Activated naive CD8-positive, alpha-beta T cell treated with anti-CD3 and anti-CD28 coated beads for 36 hours (primary cell): ENCODE measurements at places on chromosomes 5 and 9. TPM values are rescaled to one million over a fixed set of nuclear protein-coding genes. Genes with fewer than 3 reads are reported as not detected.

Gene TUSC1
- 0.14 TPM for total RNA-seq

Gene ENHO
- 0.27 TPM for total RNA-seq

Gene WDR38
- total RNA-seq: not detected

Gene BARX1
- 3.8 TPM for total RNA-seq

Gene APBA1
- 0.23 TPM for total RNA-seq

Gene GLDC
- 0.68 TPM for total RNA-seq

Gene SNX18
- 7.6 TPM for total RNA-seq

Gene SLC6A18
- not detected for total RNA-seq

Gene CCDC183
- 0.43 TPM for total RNA-seq

Gene TYRP1
- not detected for total RNA-seq

Gene FAT2
- total RNA-seq: not detected

Gene CDX1
- total RNA-seq: not detected

Gene DNAH5
- total RNA-seq: not detected

Gene PCDHGA9
- total RNA-seq: not detected

Gene RMRP
- total RNA-seq: 10,099 TPM

Gene TMOD1
- total RNA-seq: 1.2 TPM

Gene FST
- 0.10 TPM for total RNA-seq

Gene ZNF346
- 18.2 TPM for total RNA-seq

Gene RETREG1
- 25.1 TPM for total RNA-seq

Gene ZNF354C
- total RNA-seq: 6.7 TPM

Gene SV2C
- not detected for total RNA-seq

Gene SOWAHA
- not detected for total RNA-seq

Gene NPR3
- total RNA-seq: not detected

Gene NXNL2
- total RNA-seq: not detected

Gene CCDC187
- not detected for total RNA-seq

Gene CLPTM1L
- 90.0 TPM for total RNA-seq

Gene IFNB1
- 1.2 TPM for total RNA-seq

Gene IGFBPL1
- total RNA-seq: not detected

Gene ECM2
- not detected for total RNA-seq

Gene CAMK2A
- not detected for total RNA-seq

Gene INSL6
- not detected for total RNA-seq

Gene CIZ1
- total RNA-seq: 86.8 TPM

Gene GLRA1
- not detected for total RNA-seq

Gene DIAPH1
- 214 TPM for total RNA-seq

Gene GAS1
- not detected for total RNA-seq

Gene TMEM8B
- total RNA-seq: 2.8 TPM
